AG20443 (cell line): ENCODE measurements at places on chromosomes 5 and 9.
A peak's percentile ranks its signal among the peaks of the same experiment; 100 is the strongest.

- no peak for DNase-seq
These were observed 483.1 kb upstream of the PIK3R1 start for GRCh38 chr5:67732471-67732870.

DNA sequence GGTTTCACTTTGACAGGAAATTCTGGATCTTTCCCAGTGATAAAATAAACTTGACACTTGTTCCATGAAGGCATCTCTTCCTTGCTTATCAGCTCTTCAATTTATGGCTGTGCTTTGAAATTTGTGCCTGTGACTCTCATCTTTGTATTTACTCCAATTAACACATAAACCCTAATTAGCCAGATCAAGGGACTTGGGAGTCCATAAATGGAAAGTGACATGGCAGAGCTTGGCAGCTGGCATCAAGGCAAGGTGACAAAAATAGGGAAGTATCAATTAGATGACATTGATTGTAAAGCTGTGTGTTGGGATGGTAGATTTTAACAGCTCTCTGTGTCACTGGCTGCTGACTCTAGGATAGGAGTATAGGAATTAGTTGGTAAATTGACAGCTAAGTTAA lies 133.9 kb downstream of the PBX3 start:
- DNase-seq: no peak

GRCh38 chr5:170216257-170216864 lies 16.4 kb upstream of the C5orf58 start:
- peak; percentile 62 for DNase-seq

- no peak for DNase-seq
These were observed 9.2 kb downstream of the REEP2 start for GRCh38 chr5:138448070-138448469.

DNA sequence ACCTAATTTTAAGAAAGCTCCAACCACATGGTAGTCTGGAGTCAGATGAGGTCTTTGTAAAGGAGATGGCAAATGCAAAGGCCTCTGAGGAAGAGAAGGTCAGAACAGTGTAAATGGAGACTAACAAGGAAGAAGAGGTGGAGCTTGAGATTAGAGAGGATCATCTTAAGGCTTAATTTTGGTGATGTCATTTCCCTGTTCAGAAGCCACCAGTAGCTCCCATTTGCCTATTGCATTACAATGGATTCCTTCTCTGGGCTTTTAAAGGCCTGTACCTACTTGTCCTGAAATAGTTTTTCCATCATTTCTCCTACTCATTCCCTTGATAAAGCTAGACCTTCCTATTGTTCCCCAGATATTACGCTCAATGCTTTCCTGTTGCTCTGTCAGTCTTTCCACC lies 16.1 kb downstream of the PCSK5 start:
- DNase-seq: no peak

- peak; percentile 62 for DNase-seq
These were observed 96.2 kb upstream of the CCDC112 start for GRCh38 chr5:115392611-115393010.
